ENCODE measurements at places on chromosomes 4 and X. TPM values are rescaled to one million over a fixed set of nuclear protein-coding genes. Genes with fewer than 3 reads are reported as not detected.

DNA sequence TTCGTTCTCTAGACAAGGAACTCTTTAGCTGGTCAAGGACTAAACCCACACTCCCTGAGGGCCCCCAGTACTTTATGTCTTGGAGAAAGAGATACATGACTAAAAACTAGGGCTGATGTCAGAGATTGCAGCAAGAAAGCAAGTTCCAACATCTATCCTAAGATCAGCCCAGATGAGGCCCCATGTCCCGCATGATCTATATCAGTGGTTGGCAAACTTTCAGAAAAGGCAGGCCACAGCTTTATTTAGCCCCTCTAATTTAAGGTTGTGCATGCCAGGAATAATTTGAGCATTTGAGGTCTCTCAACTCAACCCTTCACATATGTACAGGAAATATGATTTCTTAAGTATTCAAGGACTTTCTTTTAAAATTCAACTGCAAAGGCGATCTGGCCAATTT, 44.1 kb upstream of the FRMD7 start:
- H3K4me3 ChIP-seq = no peak overlapping the region
- no peaks in the 10 kb centered on the region for H3K4me1 ChIP-seq
- no peak overlapping the region for H3K27ac ChIP-seq
- no peaks in the 10 kb centered on the region for H3K36me3 ChIP-seq
- H3K27me3 ChIP-seq = no peaks in the 10 kb centered on the region

- no peaks in the 10 kb centered on the region for H3K36me3 ChIP-seq
- H3K4me1 ChIP-seq = peaks cover 5% of the 10 kb centered on the region
- DNase-seq = no peak
- no peak overlapping the region for H3K4me3 ChIP-seq
- H3K27me3 ChIP-seq = no peaks in the 10 kb centered on the region
Measured at GRCh38 chr4:83082777-83083176, 31.8 kb downstream of the PLAC8 start.

DNA sequence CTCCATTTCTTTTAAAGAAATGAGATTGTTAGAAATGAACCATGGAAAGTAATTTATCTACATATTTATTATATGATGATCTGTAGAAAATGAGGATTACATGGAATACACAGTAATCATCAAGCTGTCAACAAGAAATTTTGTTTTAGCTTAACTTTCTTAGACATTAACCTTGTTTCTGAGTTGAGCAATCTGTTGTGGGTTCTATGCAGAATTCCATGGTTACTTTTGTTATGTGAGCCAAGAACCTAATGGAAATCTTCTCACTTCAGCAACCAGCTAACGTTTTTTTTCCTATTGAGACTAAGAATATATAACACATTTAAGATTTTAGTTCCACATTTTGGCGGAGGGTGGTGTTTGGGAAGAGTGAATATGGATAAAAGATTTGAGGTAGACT, 136.1 kb upstream of the SLC4A4 start:
- H3K27me3 ChIP-seq = no peaks in the 10 kb centered on the region
- no peak for DNase-seq
- no peaks in the 10 kb centered on the region for H3K4me1 ChIP-seq

- H3K4me3 ChIP-seq = no peak overlapping the region
- no peaks in the 10 kb centered on the region for H3K36me3 ChIP-seq
- H3K27ac ChIP-seq = no peak overlapping the region
- DNase-seq = no peak
Measured at GRCh38 chrX:72392816-72393800, 87.4 kb upstream of the CITED1 start.

GRCh38 chr4:60042941-60043340, 1157.2 kb upstream of the ADGRL3 start:
- DNase-seq = no peak
- H3K4me3 ChIP-seq = no peak overlapping the region
- H3K27me3 ChIP-seq = no peaks in the 10 kb centered on the region

FGFBP1 gene
- total RNA-seq = 0.52 TPM

DNA sequence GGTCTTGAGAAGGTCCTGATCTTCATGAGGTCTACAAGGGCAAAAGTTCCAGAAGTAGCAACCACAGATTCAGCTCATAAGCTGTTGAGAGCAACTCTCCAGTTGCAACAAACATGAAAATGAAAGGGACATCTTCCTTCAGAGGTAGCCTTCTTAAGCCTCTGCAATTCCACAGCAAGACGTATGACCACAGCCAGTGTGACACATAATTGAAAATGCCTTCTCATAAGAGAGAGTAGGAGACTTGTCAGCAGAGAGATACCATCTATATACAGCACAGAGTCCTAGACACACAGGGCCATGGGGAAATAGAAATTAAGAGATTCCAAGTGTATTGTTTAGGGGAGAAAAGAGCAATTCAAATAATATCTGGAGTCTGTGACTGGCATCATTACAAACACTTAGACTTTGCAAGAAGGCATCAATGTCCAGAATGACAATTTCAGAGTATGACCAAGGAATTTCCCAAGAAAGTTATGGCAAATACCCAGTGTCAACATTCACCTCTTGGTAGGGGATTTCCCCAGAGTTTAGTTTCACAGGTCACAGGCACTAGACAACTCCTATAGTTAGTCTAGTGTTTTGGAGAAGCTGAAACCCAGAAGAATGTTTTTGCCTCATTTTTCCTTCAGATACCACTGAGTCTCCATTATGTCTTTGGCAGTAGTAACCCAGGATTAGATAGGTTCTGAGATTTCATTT, 340.3 kb downstream of the ZNF674 start:
- H3K4me1 ChIP-seq = peaks cover 6% of the 10 kb centered on the region
- no peak overlapping the region for H3K27ac ChIP-seq
- no peaks in the 10 kb centered on the region for H3K27me3 ChIP-seq
- no peaks in the 10 kb centered on the region for H3K36me3 ChIP-seq

FAM184B gene
- total RNA-seq = 0.05 TPM

GRCh38 chr4:126757219-126757618, 875.5 kb upstream of the INTU start:
- H3K27me3 ChIP-seq = no peaks in the 10 kb centered on the region
- H3K4me3 ChIP-seq = no peak overlapping the region
- H3K4me1 ChIP-seq = no peaks in the 10 kb centered on the region
- no peak overlapping the region for H3K27ac ChIP-seq
- no peaks in the 10 kb centered on the region for H3K36me3 ChIP-seq

DNA sequence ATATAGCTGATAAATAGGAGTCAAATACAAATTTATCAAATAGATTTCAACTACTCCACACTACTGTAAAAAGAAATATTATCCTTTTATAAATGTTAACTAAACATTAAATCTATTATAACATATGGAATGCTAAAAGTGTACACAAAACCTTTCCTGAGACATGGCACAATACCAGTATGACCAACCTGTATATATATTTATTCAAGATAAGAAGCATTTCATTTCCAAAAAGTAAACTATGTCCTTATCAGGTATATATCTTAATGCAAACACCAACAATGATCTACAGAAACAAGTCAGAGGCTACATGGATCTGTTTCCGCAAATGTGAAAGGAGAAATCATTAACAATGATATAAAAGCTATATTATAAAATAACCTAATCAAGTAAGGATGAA, 37.8 kb downstream of the WNK3 start:
- DNase-seq = no peak
- H3K4me3 ChIP-seq = no peak overlapping the region
- no peaks in the 10 kb centered on the region for H3K36me3 ChIP-seq
- H3K27ac ChIP-seq = no peak overlapping the region
- no peaks in the 10 kb centered on the region for H3K4me1 ChIP-seq

DNA sequence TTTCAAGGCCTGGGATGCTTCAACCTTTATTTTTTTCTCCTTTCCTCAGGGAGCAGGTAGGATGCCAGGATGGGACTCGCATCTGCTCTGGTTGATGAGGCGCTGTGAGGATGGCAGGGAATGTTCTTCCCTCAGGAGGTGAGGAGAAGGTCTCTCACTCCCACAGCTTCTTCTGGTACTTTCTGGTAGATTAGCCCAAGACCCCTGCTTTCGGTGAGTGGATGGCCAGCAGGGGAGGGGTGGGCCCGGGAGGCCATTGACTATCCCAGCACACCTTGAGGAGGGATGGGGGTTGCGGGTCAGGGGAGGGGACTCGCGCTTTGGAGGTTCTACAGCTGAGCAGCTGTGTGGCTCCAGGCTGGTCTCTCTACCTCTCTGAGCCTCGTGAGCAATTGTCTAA, 14.8 kb downstream of the CYTL1 start:
- no peaks in the 10 kb centered on the region for H3K27me3 ChIP-seq
- H3K27ac ChIP-seq = no peak overlapping the region
- DNase-seq = no peak
- no peaks in the 10 kb centered on the region for H3K4me1 ChIP-seq
- no peak overlapping the region for H3K4me3 ChIP-seq
- no peaks in the 10 kb centered on the region for H3K36me3 ChIP-seq

DNA sequence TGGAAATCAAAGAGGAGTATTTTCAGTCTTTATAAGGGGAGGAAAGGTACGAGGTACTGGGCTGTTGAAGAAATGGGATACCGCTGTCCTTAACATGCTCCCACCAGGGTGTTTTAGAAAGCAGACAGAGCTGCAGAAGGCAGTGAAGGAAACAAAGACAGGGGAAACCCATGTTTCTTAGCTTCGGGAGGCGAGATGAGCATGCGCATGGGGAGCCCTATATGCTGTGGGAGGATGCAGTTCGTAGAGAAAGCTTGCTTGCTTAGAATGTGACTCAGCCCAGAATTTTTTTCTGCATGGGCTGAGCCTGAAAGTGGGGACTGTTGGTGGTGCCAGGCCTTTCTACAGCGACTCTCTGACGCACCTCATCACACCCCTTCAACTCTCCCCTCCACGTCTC, 28.8 kb upstream of the SCOC start:
- no peaks in the 10 kb centered on the region for H3K27me3 ChIP-seq
- no peak overlapping the region for H3K4me3 ChIP-seq
- H3K36me3 ChIP-seq = no peaks in the 10 kb centered on the region
- no peak overlapping the region for H3K27ac ChIP-seq
- H3K4me1 ChIP-seq = no peaks in the 10 kb centered on the region

DNA sequence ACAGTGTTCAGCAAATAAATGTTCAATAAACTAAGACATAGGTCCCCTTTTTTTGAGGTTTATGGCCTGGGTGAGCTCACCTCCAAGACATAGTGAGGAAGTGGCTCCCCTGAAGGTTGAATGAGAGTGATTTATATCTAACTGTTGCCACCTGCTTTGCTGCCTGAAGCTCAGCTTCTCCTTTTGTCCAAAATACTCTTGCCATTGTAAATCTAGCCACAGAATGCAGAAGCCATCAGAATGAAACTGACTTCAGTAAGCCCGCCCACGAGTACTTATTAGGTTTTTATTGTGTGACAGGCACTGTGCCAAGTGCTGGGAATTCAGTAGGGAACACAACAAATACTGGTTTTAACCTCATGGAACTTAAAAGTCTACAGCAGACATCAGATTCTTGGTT, 18.0 kb downstream of the SPINK2 start:
- peaks cover 9% of the 10 kb centered on the region for H3K4me1 ChIP-seq
- no peaks in the 10 kb centered on the region for H3K36me3 ChIP-seq
- peak; percentile 55 for DNase-seq

- no peaks in the 10 kb centered on the region for H3K4me1 ChIP-seq
- peaks cover 14% of the 10 kb centered on the region for H3K36me3 ChIP-seq
- H3K27me3 ChIP-seq = no peaks in the 10 kb centered on the region
Measured at GRCh38 chr4:26916195-26916594, 55.6 kb downstream of the STIM2 start.

DNA sequence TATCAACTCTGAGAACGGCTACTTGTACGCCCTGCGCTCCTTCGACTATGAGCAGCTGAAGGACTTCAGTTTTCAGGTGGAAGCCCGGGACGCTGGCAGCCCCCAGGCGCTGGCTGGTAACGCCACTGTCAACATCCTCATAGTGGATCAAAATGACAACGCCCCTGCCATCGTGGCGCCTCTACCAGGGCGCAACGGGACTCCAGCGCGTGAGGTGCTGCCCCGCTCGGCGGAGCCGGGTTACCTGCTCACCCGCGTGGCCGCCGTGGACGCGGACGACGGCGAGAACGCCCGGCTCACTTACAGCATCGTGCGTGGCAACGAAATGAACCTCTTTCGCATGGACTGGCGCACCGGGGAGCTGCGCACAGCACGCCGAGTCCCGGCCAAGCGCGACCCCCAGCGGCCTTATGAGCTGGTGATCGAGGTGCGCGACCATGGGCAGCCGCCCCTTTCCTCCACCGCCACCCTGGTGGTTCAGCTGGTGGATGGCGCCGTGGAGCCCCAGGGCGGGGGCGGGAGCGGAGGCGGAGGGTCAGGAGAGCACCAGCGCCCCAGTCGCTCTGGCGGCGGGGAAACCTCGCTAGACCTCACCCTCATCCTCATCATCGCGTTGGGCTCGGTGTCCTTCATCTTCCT, 2.7 kb downstream of the PCDH10 start:
- peaks cover 12% of the 10 kb centered on the region for H3K4me1 ChIP-seq
- no peaks in the 10 kb centered on the region for H3K36me3 ChIP-seq
- peaks cover 72% of the 10 kb centered on the region for H3K27me3 ChIP-seq
- peak overlapping the region; percentile 25 for H3K4me3 ChIP-seq
- no peak for DNase-seq
- H3K27ac ChIP-seq = no peak overlapping the region

SSX2B gene
- not detected for total RNA-seq

- no peaks in the 10 kb centered on the region for H3K4me1 ChIP-seq
- H3K27me3 ChIP-seq = no peaks in the 10 kb centered on the region
- H3K27ac ChIP-seq = no peak overlapping the region
- no peak overlapping the region for H3K4me3 ChIP-seq
Measured at GRCh38 chr4:184994010-184994622, 24.2 kb upstream of the HELT start.

USP26 gene
- total RNA-seq = 0.05 TPM

GRCh38 chrX:16239211-16239610, 71.9 kb downstream of the MAGEB17 start:
- H3K36me3 ChIP-seq = no peaks in the 10 kb centered on the region
- H3K27me3 ChIP-seq = no peaks in the 10 kb centered on the region
- no peak overlapping the region for H3K4me3 ChIP-seq
- DNase-seq = no peak
- H3K27ac ChIP-seq = no peak overlapping the region

PPBP gene
- total RNA-seq = 3.2 TPM

FGF2 gene
- 2.0 TPM for total RNA-seq

DNA sequence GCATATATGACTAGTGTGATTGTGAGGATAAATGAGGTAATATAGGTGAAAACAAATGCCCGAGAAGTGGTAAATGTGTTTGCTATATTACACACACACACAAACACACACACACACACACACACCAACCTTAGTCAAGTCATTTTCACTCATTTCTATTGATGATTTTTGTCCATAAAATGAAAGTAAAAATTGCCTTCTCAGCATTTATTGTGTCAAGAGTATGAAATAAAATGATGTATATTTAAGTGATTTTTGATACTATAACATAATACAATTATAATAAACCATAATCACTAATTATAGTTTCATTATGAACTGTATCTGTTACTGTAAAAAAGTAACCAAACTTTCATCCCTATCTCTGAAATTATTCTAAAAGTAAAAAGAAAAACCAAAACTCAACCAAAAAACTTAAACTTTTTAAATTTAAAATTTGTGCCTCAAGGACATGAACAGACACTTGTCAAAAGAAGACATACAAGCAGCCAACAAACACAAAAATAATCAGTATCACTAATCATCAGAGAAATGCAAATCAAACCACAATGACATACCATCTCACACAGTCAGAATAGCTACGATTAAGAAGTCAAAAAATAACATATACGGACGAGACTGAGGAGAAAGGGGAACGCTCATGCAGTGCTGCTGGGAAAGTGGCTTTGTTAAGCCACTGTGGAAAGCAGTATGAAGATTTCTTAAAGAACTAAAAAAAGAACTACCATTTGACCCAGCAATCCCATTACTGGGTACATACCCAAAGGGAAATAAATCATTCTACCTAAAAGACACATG, 601.0 kb downstream of the TMA16 start:
- no peaks in the 10 kb centered on the region for H3K36me3 ChIP-seq
- no peaks in the 10 kb centered on the region for H3K27me3 ChIP-seq
- no peaks in the 10 kb centered on the region for H3K4me1 ChIP-seq
- DNase-seq = no peak
- H3K4me3 ChIP-seq = no peak overlapping the region

TXK gene
- total RNA-seq = 6.9 TPM

SH3D19 gene
- total RNA-seq = 4.6 TPM
